ENCODE measurements at places on chromosomes 1 and 21. TPM values are rescaled to one million over a fixed set of nuclear protein-coding genes. Genes with fewer than 3 reads are reported as not detected.

The SPRR2D gene
- not detected for total RNA-seq

The IVL gene
- 0.09 TPM for total RNA-seq

The IL6R gene
- total RNA-seq, result 25.5 TPM

The GNG5 gene
- total RNA-seq, result 212 TPM

The PIGP gene
- total RNA-seq, result 15.7 TPM

Data from A549 treated with dexamethasone at 1 μM for 4 hours (cell line).